ENCODE measurements at places on chromosomes 13 and 19. TPM values are rescaled to one million over a fixed set of nuclear protein-coding genes. Genes with fewer than 3 reads are reported as not detected.

Gene CLPTM1
- polyA plus RNA-seq, result 82.7 TPM

Gene FAM174C
- 91.6 TPM for polyA plus RNA-seq

Gene EDNRB
- not detected for polyA plus RNA-seq

Gene LIG1
- 56.1 TPM for polyA plus RNA-seq

Gene CALR3
- polyA plus RNA-seq, result 0.03 TPM

Gene SF3A2
- polyA plus RNA-seq, result 76.2 TPM

Gene MIDN
- 16.6 TPM for polyA plus RNA-seq

Gene DAPK3
- polyA plus RNA-seq, result 69.1 TPM

Gene VSTM2B
- not detected for polyA plus RNA-seq

Gene DIRAS1
- 0.03 TPM for polyA plus RNA-seq

Gene FPR1
- not detected for polyA plus RNA-seq

Gene KCNN1
- polyA plus RNA-seq, result 0.02 TPM

GRCh38 chr19:10262771-10263170 is 8.1 kb upstream of the ICAM1 start:
- no peak for DNase-seq

- DNase-seq, result no peak
These were observed 89.2 kb downstream of the PTPRS start for GRCh38 chr19:5251096-5252065.

- no peak for DNase-seq
These were observed 33.5 kb downstream of the WASF3 start for GRCh38 chr13:26590951-26591350.

DNA sequence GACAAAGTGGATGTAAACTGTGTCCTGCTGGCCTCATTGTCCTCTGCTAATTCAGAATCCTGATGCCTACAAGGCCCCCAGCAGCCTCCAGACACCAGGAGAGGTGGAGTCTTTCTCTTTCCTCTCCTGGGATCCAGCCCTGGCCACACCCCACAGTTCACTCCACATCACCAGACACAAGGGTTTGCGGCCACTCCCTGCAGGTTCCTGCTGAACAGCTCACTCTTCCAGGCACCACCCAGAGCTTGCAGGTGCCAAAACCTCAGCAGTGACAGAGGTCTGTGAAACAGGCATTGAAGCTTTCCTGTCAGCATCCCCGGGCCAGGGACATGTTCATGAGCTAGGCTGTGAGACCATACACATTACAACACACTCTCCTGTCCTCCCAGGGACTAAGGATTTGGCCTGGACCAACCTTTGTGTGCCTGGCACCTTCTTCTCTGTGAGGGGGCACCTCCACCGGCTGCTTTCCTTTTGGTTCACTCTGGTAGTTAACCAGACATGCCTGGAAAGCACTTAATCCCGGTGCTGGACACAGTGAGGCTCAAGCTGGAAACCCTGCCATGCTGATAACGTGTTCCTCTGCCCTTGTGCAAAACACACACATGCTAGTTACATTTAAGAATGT is 11.1 kb upstream of the ATP12A start:
- DNase-seq, result peak; percentile 97

- no peak for DNase-seq
These were observed 27.7 kb upstream of the POP4 start for GRCh38 chr19:29578349-29578748.

DNA sequence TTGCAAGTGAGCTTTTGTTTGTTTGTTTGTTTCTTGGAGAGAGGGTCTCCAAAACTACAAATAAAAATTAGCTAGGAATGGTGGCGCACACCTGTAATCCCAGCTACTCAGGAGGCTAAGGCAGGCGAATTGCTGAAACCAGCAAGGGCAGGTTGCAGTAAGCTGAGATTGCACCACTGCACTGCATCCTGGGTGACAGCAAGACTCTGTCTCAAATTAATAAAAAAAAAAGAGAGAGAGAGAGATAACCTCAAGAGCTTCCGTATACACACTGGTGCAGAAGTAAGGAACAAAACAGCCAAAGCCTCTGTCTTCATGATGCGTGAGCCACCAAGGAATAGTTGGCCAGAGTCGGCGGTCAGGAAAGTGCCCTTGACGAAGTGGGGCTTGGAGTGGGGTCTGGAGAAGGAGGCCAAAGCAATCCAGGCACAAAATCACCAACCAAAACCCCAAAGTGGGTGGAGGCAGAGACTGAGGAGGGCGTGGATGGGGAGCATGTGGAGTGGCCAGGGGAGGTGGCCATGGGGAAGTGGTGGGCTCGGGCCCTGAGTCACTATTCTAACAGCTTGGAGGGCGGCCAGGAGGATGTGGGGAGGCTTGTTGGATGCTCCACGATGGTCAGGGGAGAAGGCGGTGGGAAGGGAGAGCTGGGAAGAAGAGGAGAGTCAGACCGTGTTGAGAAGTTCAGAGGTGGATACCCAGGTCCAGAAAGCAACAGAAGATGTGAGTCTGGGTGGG is 21.2 kb upstream of the TOMM40 start:
- no peak for DNase-seq

DNA sequence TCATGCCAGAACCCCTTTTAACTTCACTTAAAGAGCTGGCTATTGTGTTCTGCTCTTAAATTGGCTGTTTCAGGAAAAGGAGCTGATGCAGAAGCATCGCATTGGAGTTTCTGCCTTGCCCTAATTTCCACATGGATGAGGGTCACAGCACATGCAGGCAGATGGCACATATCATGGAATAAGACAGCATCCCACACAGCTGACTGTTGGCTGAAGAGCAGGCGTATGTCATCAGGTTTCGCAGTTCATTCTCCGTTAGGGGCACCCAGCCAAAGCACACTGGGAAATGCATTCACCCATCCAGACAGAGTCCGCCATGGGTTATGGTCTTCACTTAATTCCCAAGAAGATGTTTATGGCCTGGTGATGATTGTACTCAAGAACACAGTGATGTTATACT is 572.5 kb downstream of the LIG4 start:
- no peak for DNase-seq

GRCh38 chr19:51637362-51637978 is 7.3 kb upstream of the SIGLEC5 start:
- DNase-seq, result no peak

GRCh38 chr19:11293433-11294389 is 2.2 kb upstream of the TSPAN16 start:
- DNase-seq, result peak; percentile 82

- DNase-seq, result no peak
These were observed 56.2 kb downstream of the FLT1 start for GRCh38 chr13:28438598-28439334.

DNA sequence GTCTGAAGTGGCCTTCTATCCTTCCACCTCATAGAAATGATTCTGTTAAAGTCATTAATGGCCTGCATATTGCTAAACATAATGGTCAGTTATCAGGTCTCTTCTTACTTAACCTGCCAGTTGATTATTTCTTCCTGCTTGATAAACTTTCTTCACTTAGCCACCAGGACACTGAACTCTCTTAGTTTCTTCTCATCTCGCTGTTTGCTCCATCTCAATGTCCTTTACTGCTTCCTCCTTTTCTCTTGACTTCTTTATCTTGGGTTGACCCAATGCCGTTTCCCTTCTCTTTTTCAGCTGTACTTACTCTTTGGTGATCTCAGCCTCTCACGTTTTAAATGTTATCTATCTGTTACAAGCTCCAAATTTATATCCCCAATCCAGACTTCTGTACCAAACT is 17.1 kb upstream of the CLC start:
- DNase-seq, result no peak

- peak; percentile 49 for DNase-seq
These were observed 119.3 kb downstream of the IRS2 start for GRCh38 chr13:109667056-109667455.

DNA sequence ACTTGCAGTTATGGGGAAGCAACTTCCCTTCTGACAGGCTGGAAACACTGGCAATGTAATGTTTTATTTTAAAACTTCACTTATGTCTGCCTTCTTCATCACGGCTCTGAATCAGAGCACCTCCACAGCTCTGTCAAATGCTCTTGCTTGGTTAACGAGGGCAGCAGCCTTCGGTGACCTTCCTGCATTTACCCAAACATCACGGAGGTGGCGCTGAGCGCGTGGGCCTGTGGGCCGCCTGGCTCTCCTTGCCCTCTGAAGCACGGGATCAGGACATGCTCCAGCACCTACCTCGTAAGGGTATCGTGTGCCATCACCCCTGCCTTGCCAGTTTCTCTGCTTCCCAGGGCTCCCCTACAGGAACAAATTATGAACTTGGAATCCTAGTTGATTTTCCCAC is 310.0 kb downstream of the TEX29 start:
- no peak for DNase-seq

DNA sequence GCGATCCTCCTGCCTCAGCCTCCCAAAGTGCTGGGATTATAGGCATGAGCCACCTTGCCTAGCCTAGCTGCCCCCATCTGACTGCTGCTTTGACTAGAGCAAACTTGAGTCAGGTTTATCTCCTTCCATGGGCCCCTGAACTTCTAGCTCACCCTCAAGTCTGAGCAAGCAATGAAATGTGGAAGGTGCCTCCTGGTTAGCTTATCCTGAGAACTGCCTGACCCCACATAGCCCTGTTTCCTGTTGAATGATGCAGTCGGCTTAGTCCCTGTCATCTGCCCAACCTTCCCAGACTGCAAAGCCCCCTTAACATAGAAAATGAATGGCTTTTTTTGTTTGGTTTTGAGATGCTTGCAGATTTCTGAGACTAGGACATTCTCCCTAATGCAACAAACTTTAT is 8.9 kb upstream of the TMEM160 start:
- DNase-seq, result peak; percentile 52

- DNase-seq, result no peak
These were observed 33.0 kb upstream of the ADGRE5 start for GRCh38 chr19:14347999-14348889.

DNA sequence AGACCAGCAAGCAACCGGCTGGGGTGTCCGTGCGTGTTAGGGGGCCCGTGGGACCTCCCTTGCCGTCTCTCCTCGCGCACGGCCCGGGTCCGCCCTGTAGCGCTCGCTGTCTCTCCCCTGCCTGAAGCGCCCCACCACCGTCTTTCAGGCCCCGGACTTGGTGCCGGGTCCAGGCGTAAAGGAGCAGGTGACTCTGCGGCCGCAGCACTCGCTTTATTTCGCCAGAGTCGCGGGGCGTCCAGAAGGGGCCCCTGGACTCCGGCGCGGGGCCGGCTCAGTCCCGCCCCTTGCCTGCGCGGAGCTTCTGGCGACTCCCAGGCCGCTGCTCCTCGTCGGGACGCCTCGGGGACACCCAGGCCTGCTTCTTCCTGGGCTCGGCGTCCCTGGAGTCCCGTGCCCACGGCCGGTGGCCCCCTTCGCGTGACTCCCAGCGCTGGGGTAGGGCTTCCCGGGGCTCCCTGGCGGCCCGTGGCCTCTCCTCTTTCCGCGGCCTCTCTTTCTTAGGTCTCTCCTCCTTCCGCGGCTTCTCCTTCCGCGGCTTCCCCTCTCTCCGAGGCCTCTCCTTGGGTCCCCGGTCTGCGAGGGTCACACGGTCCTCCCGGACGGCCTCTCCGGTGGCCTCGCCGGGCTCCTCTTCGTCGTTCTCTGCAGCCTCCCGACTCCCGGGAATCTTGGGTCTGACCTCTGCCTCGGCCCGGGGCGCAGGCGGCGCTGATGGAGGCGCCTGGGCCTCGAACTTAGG is 3.1 kb downstream of the AMH start:
- DNase-seq, result no peak

- peak; percentile 8 for DNase-seq
These were observed 1030.4 kb downstream of the SLITRK5 start for GRCh38 chr13:88701551-88701950.

DNA sequence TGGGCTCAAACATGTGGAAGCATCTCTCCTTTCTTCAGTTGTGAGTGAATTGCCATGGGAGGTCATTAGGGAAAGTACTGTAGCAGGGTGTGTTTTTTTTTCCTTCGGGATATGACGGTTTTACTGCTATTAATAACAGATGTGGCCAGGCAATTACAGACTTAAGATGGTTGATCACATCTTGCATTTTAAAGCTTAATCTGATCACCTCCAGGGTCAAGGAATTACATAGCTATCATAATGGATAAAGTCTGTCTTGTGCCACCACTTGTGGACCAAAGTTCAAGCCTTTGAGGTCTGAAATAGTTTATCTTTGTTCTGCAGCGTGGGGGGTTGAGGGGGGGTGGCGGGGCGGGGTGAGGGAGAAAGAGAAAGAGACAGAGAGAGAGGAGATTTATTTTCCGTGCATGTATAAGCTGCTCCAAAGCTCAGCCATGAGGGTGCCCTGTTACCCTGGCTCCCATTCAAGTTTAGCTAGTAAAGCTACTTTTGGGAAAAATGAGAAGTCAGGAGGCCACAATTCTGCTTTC is 5.5 kb upstream of the SERP2 start:
- no peak for DNase-seq

- peak; percentile 27 for DNase-seq
These were observed 2.0 kb upstream of the SPACA6 start for GRCh38 chr19:51691074-51691583.

DNA sequence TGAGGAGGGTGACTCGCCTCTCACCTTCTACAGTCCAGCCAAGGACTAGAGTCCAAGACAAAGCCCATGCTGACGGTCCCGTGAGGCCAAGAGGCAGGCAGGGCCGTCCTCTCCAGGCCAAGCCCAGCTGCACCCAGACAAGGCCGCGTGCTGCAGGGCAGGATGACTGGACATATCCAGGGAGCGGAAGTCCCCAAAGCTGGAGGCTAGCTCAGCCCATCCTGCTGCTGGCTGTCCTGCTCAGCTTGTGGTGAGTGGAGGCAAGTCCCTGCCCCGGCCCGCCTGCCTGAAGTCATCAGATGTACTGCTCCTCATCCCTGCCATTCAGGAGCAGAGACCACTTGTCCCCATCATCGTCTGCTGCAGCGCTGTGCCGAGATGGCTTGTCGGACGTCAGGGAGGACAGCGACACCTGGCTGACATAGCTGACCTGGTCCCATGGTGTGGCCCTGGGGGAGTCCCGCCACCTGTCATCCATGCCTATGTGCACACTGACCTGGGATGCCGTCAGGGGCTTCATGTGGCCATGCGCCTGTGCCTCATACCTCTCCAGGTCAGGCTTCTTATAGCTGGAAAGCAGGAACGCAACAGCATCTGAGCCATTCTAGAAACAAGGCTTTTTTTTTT is 72.8 kb downstream of the CCDC70 start:
- DNase-seq, result no peak

GRCh38 chr19:33447336-33448158 is 74.0 kb downstream of the CEBPG start:
- peak; percentile 73 for DNase-seq

- no peak for DNase-seq
These were observed 39.0 kb downstream of the RCBTB2 start for GRCh38 chr13:48493851-48494250.

Measured in foreskin keratinocyte (primary cell).